Stimulated activated naive CD8-positive, alpha-beta T cell treated with anti-CD3 and anti-CD28 coated beads, Interleukin-15, Interleukin-2, amounts not matched to agents 100 U/mL and 50 U/mL, for 24 hours (primary cell): ENCODE measurements at places on chromosomes 13 and 19.
A peak's percentile ranks its signal among the peaks of the same experiment; 100 is the strongest.

DNA sequence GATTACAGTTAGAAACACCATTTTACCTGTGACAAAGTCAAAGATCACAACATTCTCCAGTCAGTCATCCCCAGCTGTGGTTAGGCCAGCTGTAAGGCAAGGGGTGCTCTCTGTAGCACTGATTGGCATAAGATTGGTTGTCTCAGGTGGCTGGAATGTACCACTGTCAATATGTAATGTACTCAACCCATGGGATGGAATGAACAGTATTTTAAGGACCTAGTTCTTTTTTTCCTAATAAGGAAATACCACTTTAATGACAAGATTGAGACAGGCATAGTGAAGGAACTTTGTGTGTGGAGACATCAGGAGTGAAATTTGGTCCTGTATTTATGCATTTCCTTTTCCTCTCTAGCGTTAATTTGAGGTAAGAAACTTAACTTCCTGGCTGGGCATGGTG, 310.7 kb downstream of the ITGBL1 start:
- DNase-seq = no peak

- DNase-seq = peak; percentile 61
Measured at GRCh38 chr19:55082020-55082851, 6.6 kb downstream of the EPS8L1 start.

DNA sequence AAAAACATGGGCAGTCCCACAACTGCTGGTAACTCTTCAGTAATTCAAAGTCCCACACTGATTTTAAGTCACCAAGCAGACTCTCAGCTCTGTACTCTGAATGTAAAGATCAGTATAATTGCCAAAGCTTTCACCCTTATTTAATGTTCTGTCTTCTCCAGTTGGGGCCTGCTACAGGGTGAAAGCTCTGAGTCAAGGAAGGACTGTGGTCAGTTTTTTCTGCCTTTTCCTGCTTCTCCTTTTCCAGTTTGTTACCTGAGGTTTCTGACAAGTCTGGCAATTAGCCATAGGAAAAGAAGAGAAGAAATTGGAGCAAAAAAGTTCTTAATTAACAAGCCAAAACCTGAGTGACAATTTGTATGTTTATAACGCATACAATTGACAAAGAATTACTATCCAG, 279.3 kb downstream of the RBM26 start:
- DNase-seq = no peak

DNA sequence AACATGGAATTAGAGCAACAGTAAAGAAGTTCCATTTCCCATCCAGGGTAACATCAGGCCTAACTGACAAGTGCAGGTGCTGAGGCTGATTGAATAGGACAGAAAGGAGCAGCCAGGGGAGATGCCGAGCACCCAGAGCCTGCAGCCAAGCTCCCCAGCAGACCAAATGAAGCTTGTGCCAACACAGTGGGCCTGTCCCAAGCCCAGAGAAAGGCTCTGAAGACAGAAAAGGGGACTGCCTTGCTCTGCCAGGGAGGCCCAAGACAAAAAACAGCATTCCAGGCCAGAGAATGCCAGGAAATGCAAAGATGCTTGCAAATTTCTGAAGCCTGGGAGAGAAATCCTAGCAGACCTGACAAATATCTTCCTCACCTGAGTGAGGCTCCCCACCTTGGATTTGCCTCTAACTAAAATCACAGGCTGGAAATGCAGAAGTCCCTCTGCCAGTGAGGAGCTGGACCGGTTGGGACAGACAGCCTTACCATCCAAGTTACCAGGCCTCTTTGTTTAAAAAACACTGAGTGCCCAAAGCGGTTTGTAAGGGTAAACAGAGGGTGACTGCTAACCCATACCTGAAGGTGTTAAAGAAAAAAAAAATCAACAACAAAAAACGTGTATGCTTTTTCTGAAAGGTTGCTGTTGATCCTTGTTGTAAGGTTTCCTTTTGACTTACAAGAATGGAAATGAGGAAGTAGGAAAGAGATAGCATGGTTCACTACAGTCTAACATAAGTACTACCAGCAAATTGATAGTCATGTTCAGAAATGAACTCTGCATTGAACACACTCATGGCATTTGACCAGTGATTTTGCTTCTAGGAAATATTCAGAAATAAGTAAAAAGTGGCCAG, 11.8 kb upstream of the HMGB1 start:
- DNase-seq = no peak

- DNase-seq = peak; percentile 79
Measured at GRCh38 chr13:51814825-51815650, 11.1 kb upstream of the DHRS12 start.

DNA sequence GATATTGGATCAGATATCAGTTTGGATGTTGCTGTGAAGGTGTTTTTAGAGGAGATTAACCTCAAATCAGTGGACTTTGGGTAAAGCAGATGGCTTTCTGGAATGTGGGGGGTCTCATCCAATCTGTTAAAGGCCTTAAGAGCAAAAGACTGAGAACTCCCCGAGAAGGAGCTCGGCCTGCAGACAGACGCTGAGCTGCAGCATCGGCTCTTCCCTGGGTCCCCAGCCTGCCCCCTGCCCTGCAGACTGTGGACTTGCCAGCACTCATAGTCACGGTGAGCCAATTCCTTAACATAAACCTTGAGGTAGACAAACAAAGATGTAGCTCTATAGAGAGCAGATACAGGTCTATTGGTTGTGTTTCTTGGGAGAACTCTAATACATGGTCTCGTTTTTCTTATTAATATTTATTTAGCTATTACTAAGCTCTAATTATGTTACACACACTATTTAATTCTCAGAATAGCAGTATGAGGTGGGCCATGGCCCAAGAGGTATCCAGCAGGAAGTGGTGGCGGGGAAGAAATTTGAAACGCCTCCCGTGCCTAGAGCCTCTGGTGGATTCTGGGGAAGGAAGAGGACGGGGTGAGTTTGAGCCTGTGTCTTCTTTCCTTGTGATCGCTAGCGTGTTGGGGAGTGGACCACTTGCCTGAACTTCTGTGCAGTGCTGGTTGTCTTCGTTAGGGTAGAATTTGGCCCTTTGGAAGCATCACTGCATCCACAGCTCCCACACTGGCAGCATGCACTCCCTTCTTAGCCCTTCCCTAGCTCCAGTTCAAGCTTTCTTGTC, 305.3 kb downstream of the TEX29 start:
- no peak for DNase-seq

DNA sequence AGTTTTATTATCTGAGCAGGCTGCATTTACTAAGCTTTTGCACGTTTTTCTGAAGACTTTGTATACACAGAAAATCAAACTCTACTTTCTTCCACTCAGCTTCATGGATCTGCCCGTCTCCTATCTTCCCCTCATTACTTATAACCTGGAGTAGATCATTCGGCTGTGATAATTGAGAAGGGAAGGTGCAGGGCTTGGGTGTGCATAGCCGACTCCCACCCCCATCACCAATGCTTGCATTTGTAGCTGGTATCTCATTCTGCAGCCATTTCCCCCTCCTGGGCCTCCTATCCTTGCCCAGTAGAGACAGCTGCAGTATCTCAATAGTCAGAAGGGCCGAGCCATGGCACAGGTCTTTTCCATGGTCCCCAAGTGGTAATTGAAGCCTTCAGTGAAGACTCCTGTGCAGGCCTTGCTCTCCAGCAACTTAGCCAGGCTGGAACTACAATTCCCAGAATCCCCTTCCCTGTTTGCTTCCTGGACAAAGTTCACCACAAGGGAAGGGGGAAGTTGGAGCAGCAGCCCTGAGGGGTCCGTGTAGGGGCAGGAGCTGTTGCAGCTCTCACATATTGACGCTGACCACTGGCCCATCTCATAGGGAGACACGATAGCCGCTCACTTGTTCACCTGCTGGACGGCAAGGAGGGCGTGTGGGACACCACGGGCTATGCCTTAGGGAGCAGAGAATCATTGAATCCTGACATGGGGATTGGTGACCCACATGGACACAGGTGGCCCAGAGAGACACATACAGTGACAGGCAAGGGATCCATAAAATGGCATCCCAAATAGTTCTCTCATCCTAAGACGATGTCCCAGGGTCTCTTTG, 2.1 kb upstream of the SIGLEC8 start:
- DNase-seq = no peak

- no peak for DNase-seq
Measured at GRCh38 chr19:296476-297225, 5.4 kb upstream of the PLPP2 start.

- no peak for DNase-seq
Measured at GRCh38 chr19:35904311-35905068, 2.2 kb downstream of the HCST start.

- no peak for DNase-seq
Measured at GRCh38 chr13:57128909-57129308, 11.8 kb upstream of the PRR20A start.

DNA sequence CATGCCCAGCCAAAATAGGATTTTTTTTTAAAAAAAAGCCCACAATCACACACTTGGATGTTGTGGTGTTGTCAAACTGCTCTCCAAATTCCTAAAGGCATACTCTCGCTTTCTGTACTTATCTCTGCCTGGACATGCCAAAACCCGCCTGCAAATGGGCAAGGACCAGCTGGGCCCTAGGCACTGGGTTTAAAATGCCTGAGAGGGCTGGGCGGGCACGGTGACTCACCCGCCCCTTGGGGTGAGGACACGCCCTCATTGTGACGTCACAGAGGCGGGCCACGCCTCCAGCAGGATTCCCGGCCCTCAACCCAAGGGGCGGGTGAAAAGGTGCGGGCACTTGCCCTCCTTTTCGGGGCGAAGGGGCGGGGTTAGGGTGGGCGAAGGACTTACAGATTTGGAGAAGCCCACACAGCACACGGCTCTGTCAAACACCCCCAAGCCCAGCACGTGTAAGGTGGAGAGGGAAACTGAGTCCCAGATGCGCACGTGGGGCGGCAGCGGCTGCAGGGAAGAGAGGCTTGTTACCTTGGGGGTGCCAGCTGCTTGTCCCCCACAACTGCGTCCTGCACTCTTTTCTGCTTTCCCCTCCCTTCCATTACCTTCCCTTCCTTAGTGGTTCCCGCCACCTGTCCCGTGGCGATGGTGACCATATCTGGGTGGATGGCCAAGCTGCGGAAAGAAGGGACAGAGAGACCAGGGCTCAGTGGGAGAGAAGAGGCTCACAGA, 6.6 kb downstream of the EML2 start:
- peak; percentile 73 for DNase-seq

GRCh38 chr13:113905942-113906341, 42.1 kb upstream of the GAS6 start:
- DNase-seq = no peak

DNA sequence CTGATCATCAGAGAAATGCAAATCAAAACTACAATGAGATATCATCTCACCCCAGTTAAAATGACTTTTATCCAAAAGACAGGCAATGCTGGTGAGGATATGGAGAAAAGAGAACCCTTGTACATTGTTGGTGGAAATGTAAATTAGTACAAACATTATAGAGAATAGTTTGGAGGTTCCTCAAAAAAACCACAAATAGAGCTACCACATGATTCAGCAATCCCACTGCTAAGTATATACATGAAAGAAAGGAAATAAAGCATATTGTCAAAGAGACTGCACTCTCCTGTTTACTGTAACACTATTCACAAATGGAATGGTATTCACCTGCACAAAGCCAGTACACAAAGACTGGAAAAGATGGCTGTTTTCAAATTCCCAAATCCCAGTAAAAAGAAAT, 1233.7 kb downstream of the PCDH17 start:
- no peak for DNase-seq

DNA sequence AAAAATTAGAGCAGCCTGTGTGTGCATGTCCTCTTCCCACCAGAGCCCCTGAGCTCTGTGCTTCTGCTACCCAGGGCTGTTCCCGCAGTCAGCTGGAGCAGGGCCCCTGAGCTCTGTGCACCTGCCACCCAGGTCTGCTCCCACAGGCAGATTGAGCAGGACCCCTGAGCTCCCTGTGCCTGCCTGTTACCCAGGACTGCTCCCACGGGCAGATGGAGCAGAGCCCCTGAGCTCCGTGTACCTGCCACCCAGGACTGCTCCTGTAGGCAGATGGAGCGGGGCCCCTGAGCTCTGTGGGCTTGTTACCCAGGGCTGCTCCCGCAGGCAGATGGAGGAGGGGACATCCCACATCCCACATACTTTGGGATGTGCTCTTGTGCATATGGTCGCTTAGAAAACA, 186.8 kb upstream of the SOX1 start:
- DNase-seq = no peak

DNA sequence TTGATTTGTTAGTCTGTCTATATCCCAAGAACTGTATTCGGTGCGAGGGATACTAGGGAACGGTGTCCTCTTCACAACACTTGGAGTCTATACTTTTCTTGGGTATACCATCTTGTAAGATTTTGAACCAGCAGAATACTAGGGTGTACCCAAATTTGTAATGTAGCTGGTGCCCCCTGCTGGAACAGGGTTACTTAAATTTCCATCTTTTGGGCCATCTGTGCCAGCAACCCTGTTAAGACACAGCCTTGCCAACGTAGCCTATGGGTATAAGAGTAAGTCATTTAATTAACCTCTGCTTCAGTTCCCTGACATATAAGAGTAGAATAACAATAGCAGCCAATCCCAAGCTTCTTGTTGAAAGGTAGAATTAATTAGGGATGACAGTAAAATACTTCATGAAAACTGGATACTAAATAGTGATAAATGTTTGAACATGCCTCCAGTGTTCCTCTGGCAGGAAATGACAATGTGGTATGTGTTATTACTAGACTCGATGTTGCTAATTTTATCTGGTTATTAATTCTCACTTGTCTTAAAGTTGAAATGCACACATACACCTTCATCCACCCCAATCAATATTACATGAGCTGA, 607.6 kb downstream of the FGF9 start:
- DNase-seq = peak; percentile 76

DNA sequence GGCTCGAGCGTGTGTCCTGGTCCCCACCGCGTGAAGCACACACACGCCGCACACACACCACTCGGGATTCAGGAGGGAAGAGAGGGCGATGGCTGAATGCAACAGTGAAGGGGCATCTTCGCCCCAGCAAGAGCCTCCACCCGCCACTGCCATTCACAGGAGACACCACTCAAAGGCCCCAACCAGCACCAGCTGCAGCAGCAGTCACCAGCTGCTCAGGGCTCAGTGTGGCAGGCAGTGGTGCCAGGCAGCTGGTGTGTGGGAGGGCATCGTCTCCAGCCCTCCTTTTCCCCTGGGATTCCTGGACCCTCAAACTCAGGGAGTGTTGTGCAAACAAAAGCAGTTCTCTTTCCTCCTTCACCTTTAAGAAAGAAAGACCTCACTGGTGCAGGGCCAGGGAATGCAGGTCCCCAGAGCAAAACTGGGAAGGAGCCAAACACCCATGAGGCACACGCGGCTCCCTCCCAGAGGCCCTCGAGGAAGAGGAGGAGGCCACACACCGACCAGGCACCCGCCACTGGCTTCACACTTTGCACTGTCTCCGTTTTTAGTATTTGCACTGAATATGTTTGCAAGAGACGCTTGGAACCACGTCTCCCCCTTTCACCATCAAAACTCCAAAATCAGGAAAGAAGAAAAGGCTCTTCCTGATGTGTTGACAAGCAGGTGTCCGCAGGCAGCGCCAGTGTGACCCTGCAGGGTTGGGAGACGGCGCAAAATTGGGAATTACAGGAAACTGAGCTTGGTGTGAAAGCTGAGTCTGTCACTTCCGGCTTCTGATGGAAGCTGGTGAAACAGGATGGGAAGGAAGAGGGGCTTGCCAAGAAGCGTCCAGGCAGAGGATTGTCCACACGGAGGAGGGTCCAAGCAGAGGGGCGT, 26.4 kb upstream of the F7 start:
- no peak for DNase-seq

GRCh38 chr13:45316338-45316737, 24.6 kb downstream of the TPT1 start:
- DNase-seq = no peak
